ENCODE measurements at places on chromosomes 4 and X.

DNA sequence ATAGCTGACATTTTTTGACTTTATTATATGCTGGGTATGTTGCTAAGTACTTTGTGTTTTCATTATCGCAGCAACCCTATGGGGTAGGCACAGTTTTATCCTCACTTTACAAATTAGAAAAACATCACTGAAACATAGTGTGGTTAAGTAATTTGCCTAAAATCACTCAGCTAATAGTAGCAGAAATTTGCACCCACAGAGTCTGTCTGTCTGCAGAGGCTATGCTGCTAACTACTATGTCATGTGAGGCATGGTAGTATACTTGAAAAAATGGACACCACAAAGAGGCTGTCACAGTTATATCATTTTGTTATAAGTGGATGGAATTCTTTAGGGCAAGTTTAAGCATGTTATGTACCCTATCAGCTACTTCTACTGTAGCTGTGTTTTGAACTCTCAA lies 69.0 kb downstream of the STAG2 start:
- no peak for DNase-seq

- no peak for DNase-seq
Observed at GRCh38 chr4:167233685-167234315, 494 bp downstream of the SPOCK3 start.

- DNase-seq: peak; percentile 68
Observed at GRCh38 chr4:124745985-124746801, 33.7 kb upstream of the ANKRD50 start.

GRCh38 chr4:91116861-91117260 lies 989.7 kb downstream of the CCSER1 start:
- DNase-seq: no peak

GRCh38 chr4:189822326-189822725 lies 118.3 kb upstream of the FRG1 start:
- DNase-seq: no peak

- DNase-seq: no peak
Observed at GRCh38 chrX:133550665-133551485, 135.6 kb upstream of the GPC4 start.

DNA sequence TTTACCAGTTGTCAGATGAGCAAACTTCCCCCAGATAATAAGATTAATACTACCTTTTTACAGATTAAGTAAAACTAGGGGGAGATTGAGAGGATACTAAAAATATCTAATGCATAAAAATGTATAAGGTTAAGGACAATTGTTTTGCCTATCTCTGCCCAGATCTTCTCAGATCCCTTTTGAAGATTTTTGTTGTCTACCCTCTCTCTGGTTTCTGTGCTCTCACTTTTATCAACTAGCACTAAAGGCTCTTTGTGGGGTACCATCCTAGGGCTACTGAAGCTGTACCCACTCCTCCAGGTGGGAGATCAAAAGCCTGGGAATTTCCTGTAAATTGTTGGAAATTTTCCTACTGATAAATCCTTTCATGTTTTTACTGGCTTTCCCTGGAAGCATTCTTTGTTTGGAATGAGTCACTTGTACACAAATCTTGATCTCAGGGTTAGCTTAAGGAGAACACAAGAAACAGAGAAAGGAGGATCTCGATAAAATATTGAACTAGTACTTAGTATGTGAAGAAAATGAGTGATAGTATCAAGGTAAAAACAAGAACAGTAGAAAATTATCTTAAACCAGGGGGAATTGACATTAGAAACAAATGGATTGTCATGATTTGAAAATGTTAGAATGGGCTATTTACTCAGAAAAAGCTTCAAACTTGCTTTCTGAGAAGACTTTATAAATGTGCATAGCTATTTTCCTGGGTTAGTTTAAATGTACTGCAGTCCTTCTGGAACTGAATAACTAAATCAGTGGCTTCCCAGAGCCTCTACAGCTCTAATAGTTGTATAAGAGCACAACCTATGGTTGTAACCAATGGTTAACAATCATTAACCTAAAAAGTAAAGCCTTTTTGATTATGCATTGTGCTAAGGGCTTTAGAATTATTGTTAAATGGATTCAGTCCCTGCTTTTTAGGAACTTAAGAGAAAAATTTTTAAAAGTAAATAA lies 679.9 kb upstream of the MAGEB2 start:
- no peak for DNase-seq

GRCh38 chrX:96538104-96538725 lies 146.4 kb upstream of the DIAPH2 start:
- DNase-seq: peak; percentile 58

- no peak for DNase-seq
Observed at GRCh38 chrX:68121371-68121770, 311.9 kb downstream of the OPHN1 start.

- DNase-seq: peak; percentile 69
Observed at GRCh38 chr4:175770555-175770954, 41.5 kb downstream of the GPM6A start.

- DNase-seq: no peak
Observed at GRCh38 chr4:87956501-87956900, 19.0 kb upstream of the SPP1 start.

DNA sequence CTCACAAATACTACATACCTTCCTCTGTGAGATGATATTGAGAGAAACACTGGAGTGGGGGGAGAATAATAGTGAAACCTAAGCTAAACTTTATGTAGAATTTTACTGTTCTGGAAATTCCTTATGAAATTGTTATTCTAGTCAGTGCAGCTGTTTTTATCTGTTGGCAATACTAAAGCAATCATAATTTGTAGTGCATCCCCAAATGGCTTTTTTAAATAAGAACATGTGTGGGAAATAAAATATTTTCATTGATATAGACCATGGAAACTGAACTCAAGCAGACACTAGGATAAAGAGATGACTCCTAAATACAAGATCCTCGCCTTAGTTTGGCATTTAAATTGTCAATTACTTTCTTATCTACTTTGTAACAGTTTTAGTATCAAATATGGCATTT lies 51.1 kb downstream of the SEC24D start:
- DNase-seq: no peak

DNA sequence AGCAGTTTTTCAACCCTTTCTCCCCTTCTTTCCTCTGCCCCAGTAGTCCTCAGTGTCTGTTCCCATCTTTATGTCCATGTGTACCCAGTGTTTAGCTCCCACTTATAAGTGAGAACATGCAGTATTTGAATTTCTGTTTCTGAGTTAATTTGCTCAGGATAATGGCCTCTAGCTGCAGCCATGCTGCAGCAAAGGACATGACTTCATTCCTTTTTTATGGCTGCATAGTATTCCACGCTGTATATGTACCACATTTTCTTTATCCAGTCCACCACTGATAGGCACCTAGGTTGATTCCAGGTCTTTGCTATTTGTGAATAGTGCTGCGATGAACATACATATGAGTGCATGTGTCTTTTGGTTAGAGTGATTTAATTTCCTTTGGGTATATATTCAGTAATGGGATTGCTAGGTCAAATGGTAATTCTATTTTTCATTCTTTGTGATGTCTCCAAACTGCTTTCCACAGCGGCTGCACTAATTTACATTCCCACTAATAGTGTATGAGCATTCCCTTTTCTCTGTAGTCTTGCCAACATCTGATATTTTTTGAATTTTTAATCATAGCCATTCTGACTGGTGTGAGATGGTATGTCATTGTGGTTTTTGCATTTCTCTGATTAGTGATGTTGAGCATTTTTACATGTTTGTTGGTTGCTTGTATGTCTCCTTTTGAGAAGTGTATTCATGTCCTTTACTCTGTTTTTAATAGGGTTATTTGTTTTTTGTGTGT lies 54.6 kb upstream of the ANK2 start:
- DNase-seq: no peak

- peak; percentile 49 for DNase-seq
Observed at GRCh38 chr4:73615613-73616012, 4.6 kb downstream of the RASSF6 start.

GRCh38 chrX:65987811-65988210 lies 52.1 kb downstream of the VSIG4 start:
- no peak for DNase-seq

- DNase-seq: no peak
Observed at GRCh38 chr4:139207873-139208403, 30.9 kb upstream of the ELF2 start.

- DNase-seq: no peak
Observed at GRCh38 chr4:1047106-1047975, 35.9 kb downstream of the FGFRL1 start.

DNA sequence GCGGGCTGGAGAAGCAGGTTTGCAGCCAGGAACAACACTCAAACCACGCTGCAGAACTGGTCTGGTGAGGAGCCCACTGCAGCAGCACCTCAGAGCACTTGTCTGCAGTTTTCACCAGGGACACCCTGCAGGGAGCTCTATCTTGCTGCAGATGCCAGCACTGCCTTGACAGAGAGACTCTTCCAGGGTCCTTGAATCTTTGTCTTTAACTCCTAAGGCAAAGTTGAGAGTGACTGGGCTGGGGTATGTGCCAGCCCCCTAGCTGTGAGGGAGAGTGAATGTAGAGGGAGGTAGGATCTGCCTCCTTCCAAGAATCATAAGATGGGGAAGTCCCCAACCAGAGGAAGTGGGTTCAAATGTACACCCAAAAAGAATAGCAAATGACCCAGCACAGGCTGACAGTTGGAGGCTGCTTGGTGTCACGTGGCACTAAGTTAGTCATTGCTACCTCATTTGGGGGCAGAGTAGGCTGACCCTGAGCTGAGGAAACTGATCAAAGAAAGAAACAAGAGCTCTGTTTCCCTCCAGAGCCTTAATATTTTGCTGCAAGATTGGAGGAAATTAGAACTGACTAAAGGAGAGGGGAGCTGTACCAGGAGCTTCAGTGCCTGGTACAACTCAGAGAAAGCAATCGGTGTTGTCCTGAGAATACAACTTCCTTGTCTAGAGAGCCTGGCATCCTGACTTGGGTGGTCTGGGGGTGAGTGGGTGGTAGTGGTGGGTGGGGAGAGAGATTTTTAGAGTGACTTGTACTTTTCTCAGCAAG lies 28.2 kb upstream of the HUWE1 start:
- peak; percentile 76 for DNase-seq

GRCh38 chrX:7062276-7062675 lies 85.2 kb upstream of the STS start:
- DNase-seq: no peak

DNA sequence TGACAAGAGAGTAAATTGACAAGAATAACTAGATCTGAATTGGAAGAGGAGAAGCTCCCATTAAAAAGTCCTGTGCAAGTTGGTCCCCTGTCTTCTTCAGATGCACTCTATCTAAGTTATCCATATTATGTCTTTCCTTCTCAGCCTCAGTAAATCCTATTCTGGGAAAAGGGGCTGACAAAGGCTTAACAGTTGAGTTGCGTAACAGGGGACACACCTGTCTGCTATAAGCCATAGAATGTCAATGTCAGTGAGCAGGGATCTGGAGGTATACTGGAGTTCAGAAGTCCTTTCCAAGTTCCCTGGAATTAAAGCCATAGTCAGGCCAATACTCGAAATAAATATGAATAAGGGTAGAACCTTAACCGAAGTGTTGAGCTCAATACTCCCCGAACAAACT lies 26.3 kb upstream of the TNIP3 start:
- DNase-seq: no peak

DNA sequence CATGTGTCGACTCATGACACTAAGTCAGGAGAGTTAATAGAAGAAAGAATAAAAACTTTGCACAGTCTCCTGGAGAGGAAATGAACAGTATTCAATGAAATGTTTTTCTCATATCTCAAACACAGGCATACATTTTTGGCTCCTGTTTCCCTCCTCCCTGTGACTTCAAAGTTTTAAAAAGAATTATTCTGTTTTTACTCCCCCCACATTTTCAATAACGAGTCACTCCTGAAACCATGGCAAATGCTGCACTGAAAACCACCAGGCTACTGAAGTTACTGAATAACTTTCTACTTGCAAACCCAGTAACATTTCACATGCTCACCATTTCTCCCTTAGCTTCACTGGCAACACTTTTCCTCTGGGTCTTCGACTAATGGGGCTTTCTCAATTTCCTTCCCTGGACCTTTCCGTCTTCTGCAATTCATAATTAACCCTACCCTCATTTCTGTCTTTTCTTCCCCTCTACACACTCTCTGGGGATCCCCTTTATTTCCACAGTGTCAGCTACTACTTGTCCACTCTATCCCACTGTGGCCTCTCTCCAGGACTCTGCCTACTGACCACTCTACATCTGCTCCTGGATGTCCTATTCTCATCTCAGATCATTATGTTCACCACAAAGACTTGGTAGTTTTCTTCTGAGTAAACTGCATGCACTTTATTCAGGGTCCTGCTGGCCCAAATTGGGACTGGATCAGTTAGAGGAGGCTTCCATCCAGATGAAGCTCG lies 225.8 kb upstream of the ETNPPL start:
- DNase-seq: no peak

DNA sequence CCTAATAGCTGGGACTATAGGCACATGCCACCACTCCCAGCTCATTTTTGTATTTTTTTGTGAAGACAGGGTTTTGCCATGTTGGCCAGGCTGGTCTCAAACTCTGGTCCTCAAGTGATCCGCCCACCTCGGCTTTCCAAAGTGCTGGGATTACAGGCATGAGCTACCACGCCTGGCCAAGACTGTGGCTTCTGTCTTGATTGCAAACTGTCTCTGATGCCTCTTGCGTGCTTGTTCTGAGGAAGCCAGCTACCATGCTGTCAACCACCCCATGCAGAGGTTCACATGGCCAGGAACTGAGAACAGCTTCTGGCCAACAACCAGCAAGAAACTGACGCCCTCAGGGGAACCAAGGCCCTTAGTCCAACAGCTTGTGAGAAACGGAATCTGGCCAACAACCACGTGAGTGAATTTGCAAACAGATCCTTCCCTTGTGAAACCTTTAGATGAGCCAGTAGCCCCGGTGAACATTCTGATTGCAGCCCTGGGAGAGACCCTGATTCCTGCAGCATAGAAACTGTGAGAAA lies 71.2 kb downstream of the SUPT20HL2 start:
- peak; percentile 7 for DNase-seq

DNA sequence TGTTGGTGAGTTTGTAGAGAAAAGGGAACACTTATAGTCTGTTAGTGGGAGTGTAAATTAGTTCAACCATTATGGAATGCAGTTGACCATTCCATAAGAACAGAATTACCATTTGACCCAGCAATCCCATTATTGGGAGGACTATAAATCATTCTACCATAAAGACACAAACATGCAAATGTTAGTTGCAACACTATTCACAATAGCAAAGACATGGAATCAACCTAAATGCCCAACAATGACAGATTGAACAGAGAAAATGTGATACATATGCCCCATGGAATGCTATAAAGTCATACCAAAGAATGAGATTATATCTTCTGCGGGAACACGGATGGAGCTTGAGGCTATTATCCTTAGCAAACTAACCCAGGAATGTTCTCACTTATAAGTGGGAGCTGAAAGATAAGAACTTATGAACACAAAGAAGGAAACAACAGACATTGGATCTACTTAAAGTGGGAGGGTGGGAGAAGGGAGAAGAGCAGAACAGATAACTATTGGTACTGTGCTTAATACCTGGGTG lies 1819.2 kb upstream of the ADGRL3 start:
- no peak for DNase-seq

DNA sequence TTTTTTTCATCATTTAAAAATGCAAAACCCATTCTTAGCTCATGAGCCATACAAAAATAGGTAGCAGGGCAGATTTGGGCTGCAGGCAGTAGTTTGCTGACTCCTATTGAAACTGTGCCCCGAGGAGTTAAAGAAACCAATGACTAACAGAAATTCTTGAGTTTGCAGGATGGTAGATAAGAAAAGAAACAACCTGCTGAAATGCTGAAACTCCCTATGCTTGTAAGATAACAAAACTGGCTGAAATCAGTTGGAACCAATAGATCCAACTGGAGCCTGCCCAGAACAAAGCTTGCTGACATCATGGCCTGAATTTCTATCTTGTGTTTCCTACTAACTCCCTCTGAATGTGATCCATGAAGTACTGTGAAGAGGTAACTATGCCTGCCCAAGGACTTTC lies 68.6 kb downstream of the ANOS1 start:
- DNase-seq: peak; percentile 41

- DNase-seq: no peak
Observed at GRCh38 chrX:153871451-153871850, 14.5 kb downstream of the L1CAM start.
